ENCODE measurements at places on chromosomes 16 and 17.

DNA sequence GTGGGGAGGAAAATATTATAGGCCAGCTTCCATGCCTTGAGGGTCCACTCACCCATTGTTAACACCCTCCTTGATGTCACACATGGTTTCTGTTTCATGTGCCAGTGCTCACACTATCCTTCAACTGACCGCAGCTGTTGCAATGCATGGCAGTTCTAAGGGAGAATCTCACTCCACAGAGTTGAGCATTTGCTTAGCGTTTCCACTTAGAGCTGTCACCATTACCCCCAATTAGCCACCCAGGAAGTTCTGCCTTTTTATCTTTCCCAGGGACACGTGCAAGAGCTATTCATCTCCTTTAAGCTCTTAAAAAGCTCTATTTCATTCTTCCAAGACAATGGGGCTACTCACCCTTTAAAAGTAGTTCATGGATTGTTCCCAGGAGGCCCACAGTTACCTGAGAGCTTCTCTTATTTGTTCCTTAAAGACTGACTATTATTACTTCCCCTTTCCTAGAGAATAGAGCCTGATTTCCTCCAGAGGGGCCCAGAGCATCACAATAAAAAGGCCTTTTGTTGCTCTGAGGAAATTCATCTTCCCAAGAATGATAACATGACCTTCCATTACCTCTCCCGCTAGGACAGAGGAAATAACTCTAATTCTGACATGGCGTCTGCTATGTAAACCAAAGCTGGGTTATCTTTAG lies 126.8 kb downstream of the CACNG3 start:
- DNase-seq, result no peak

GRCh38 chr16:65118871-65119270 lies 3.0 kb downstream of the CDH11 start:
- DNase-seq, result no peak

- no peak for DNase-seq
Observed at GRCh38 chr17:83053739-83054451, 25.5 kb upstream of the METRNL start.

GRCh38 chr17:56890390-56890789 lies 23.5 kb downstream of the TRIM25 start:
- no peak for DNase-seq

Measured in femur (tissue), 1 donor.